Activated CD4-positive, alpha-beta T cell treated with anti-CD3 and anti-CD28 coated beads for 24 hours (primary cell): ENCODE measurements at places on chromosomes 3 and 15.

DNA sequence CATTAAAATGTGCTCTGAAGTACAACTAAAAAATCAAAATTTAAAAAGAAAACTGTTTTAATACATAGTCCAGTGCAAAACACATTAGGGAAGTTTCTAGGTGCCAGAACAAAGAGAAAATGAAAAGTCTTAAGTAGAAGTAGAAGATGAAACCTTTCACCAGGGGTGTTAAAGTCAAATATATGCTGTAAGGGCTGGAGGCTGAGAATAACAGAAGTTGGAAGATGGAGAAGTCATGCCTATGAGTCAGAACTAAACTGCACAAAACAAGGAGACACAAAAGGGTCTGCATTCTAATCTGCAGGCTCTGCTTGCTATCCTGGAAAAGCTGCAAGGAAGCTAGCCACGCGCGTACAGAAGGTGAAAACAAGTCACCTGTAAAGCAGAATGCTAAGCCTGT lies 48.7 kb upstream of the CPB1 start:
- DNase-seq: no peak

DNA sequence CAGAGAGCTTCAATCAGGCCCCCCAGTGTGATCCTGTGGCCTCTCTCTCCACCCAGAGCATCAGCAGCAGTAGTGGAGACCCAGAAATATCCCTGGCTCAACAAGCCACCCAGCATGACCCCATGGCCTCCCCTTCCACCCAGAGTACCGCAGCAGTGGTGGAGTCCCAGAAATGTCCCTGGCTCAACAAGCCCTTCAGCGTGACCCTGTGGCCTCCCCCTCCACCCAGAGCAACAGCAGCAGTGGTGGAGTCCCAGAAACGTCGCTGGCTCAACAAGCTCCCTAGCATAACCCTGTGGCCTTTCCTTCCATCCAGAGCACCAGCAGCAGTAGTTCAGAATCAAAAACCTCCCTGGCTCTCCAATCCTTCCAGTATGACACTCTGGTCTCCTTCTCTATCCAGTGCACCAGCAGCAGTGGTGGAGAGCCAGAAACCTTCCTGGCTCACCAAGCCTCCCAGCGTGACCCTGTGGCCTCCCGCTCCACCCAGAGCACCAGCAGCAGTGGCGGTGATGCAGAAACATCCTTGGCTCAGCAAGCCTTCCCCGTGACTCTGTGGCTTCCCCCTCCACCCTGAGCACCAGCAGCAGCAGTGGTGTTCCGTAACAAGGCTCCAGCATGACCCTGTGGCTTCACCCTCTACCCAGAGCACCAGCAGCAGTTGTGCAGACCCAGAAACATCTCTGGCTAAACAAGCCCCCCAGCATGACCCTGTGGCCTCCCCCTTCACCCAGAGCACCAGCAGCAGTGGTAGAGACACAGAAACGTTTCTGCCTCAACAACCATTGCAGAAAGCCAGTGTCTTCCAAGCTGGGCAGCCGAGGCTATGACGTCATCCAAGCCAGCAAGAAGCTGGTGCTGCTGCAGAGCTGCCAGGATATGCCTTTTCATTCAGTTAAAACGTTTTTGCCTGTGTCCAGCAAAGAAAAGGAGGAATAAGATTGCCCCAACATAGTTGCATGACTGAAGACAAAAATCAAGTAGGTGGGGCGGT lies 61.3 kb upstream of the TAMM41 start:
- DNase-seq: no peak

DNA sequence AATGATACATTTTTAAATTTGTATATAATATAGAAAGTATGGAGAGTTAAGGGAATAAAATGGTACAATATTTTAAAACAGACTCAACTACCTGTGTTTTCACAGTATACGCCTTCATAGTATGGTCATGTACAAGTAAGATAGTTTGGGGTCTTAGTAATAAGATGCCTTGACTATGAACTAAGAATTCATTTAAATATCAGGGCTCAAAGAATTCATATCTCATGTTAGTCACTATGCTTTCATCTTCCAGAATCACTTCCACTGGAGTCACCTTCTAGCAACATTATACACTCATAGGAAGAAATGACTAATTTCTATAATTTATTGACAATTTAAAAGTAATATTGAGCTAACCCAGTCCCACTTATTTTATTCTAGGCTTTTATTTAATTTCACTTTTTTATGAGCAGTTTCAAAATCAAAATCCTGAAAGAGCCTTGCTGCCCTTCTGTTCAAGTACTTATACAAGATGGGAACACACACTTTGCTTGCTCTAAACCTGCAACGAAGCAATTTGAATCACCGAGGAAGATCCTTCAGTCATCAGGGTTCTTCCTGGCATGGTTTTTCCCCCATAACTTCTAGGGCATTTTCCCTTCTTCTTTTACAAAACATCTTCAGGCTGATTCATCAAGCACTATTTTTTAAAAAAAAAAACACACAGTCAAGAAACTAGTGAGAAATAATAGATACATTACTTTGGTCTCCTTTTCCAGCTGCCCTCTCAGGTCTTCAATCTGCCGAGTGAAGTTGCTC lies 94.1 kb downstream of the MYH15 start:
- no peak for DNase-seq

DNA sequence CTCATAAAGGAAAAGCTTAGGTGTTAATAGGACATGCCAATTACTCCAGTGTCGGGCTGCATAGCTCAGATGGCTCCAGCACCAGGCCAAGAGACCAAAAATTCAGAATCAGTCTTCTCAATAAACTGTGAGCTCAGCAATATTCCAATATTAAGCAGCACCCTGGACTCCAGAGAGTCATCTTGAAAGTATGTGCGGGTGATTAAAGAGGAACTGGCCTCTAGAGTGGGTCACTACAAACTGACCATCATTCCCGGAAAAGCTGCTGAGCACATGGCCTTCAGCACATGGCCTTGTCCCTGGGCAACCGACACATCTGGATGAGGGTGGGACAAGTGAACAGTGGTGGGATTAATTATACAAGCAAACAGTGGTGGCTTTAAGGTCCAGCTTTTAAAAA lies 59.0 kb downstream of the MAGI1 start:
- DNase-seq: no peak

GRCh38 chr3:10644189-10644588 lies 138.8 kb upstream of the ATP2B2 start:
- DNase-seq: no peak

DNA sequence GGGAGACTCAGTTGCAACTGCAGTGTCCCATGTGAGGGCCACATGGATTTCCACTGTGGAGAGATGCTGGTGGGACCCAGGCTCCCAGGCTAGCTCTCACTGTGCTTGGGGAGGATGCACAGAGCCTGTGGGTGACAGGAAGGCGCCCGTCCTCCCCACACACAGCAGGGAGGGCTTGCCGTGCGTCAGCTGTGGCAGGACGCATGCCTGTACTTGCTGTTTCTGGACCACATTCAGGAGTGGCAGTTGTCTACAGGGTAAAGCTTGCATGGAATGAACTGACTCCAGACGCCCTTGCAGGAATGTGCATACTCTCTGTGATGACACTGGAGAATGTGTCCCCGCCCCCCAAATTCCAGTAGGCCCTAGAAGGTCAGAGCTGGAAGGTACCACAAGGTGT lies 63.8 kb upstream of the SNRPA1 start:
- no peak for DNase-seq

DNA sequence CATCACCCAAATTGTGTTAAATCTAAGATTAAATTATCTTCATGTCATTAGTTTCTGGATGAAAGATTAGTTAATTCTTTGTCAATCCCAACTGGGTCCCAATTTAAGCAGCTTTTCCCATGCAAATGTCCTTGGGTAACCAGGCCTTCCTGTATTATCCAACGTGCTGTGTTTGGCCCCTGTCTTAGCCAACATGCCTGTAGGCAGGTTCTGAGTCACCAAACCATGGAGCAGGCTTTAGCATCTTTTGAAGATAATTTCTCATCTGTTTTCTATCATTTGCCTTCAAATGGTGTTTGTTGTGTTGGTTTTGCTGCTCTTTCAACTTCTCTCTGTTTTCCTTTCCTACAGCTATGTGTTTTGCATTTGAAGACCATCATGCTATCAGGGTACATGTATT lies 216.2 kb downstream of the ITPR1 start:
- no peak for DNase-seq

DNA sequence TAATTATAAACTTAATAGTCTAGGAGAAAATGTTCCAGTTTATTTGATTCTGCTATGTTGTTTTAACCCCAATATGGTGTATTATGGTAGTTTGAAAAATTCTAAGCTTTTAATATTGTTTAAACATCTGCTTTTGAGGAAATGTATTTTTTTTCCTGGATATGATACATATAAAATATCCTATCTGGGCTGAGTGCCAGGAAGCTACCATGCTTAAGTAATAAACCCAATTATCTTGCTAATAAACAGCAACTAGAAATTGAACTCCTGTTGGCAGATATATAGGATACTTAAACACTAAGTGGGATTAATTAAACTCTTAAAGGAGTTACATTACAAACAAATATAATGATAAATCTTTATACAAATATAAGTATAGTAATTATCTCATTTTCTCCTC lies 293.7 kb upstream of the GRM7 start:
- DNase-seq: no peak

GRCh38 chr3:59791774-59792308 lies 742.0 kb upstream of the CFAP20DC start:
- DNase-seq: no peak

GRCh38 chr15:55334371-55334770 lies 15.3 kb downstream of the PIGB start:
- DNase-seq: no peak

DNA sequence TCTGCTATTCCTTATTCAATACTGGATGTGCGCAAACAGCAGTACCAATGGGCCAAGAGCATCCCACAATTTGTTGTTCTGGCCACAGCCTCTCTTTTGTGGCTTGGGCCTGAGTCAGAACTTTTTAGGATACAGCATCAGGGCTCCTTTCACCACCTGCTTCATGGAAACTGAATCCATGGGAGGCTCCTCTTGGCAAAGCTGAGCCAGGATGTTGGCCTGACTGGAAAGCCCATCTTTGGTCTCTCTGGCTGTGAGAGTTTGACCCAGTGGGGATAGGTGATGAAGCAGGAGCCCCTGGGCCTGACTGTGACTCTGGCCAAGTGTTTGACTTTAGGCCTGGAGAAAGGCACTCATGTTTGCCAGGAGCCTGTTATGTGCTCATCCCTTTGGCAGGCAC lies 27.6 kb downstream of the IL16 start:
- DNase-seq: no peak

DNA sequence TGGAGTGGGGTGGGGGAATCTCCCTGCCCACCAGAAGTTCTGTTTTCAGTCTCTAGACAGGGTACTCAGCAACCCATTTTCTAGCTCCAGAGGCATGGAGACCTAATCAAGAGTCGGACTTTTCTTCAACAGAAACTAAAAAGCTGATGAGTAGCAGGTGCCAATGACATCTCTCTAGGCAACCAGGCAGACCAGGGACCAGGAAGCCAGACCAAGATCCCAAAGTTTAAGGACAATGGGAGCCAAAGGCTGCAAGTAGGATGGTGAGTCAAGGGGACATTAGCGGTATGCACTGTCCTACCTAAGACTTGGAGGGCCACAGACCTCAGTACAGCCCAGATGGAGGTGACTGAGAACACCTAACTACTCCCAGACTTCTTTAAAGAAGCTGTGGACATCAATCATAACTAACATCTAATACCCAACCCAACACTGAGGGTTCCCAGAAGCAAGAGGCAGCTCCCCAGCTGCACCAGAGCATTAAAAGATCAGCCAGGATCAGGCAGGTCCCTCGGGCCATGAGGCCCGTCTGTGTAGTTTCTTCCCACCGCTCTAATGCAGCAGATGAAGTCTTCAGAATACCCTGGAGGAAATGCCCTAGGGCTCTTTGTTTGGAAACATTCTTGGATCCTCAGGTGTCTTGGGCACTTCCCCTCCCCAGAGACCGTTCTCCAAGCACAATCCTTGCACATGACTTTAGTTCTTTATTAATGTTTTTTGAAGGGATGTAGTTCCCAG lies 979 bp downstream of the CCDC71 start:
- no peak for DNase-seq

GRCh38 chr15:67175643-67176071 lies 78.8 kb downstream of the AAGAB start:
- DNase-seq: no peak

- no peak for DNase-seq
Observed at GRCh38 chr15:49815526-49815925, 194.7 kb downstream of the DTWD1 start.

GRCh38 chr15:28022961-28023360 lies 76.2 kb downstream of the OCA2 start:
- no peak for DNase-seq

GRCh38 chr15:78004919-78005634 lies 72.4 kb downstream of the TBC1D2B start:
- DNase-seq: no peak

- no peak for DNase-seq
Observed at GRCh38 chr3:69741032-69741767, 1.9 kb downstream of the MITF start.

DNA sequence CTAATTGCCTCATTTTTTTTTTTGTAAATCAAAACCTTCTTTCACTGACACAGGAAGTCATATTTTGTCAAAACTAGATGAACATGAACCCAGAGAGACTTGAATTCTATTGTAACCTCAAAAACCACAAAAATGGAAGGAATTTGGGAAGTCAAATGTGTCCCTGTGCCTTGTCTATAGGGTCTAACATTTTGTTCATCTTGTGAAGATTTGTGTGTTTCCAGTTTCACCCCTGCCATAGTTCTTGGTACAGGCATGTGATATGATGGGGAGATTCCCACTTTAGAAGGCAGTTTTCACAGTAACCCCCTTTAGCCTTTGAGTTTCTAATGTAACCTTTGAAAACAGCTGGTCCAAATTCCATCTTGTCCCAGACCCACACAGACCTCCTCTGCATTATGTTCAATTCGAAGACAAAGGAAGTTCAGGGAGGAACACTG lies 318.5 kb upstream of the ADAMTS9 start:
- no peak for DNase-seq

DNA sequence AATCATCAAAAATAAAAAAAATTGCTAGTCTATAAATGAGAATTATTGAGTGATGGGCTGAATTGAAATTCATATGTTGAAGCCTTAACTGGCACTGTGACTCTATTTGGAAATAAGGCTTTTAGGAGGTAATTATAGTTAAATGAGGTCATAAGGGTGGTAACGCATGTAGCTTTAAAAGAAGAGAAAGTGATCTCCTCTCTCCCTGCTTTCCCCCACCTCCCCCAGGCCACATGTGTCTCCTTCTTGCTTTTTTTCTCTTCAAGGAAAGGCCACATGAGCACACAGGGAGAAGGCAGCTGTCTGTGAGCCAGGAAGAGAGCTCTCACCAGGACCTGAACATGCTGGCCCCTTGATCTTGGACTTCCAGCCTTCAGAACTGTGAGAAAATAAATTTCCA lies 48.2 kb upstream of the ARPP19 start:
- no peak for DNase-seq
